ENCODE measurements at places on chromosomes 4 and X.

DNA sequence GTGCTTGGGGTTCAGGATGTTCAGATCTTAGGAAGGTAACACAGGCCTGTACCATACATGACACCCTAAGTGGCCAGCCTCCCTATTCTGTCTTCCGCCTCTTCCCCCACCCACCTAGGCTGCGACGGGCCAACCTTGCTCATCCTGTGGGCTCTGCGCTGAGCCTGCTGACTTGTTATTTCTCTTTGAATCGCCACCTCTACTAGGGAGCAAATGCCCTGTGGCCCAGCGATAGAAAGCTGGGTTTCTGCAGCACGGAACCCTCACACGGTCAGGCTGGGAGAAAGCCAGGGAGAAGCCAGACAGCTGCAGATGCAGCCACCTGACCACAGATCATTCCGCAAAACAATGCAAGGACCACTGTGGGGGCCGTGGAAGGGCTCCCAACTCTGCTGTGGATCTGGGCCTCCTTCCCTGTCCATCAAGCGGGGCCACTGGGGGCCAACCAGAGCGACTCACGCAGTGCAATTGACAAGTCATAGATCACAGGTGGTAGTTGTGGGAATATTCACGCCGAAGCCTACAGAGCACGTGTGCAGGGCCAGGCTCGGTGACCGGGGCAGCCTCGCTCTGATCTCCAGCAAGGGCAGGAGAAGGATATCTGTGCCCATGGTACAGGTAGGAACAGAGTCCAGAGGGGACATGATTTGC lies 227.5 kb downstream of the AFAP1 start:
- DNase-seq = no peak

- DNase-seq = peak; percentile 11
Observed at GRCh38 chrX:51641421-51642021, 22.8 kb upstream of the CENPVL3 start.

- DNase-seq = no peak
Observed at GRCh38 chr4:79023799-79024770, 84.8 kb upstream of the PAQR3 start.

- no peak for DNase-seq
Observed at GRCh38 chr4:61224573-61224972, 24.4 kb downstream of the ADGRL3 start.

DNA sequence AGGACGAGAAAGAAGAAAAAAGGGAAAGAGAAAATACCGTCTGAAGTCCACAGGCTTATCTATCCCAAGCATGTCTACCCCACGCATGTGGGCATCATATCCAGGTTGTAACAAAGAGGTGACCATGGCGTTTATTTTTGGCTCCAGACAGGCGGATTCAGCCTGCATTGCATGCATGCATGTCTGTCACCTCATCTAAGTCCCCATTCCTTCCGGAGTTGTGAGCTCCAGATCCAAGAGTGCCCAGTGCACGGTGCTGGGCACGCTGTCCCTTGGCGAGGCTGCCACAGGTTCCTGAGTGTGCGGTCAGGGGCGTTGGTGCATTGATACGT lies 905 bp upstream of the GALNTL6 start:
- no peak for DNase-seq

- DNase-seq = peak; percentile 42
Observed at GRCh38 chr4:38109896-38110295, 149.7 kb downstream of the PTTG2 start.
